Neuronal stem cell (in vitro differentiated cells): ENCODE measurements at places on chromosomes 3 and 15.

GRCh38 chr3:196631682-196632045 is 7.8 kb upstream of the NRROS start:
- DNase-seq, result no peak

DNA sequence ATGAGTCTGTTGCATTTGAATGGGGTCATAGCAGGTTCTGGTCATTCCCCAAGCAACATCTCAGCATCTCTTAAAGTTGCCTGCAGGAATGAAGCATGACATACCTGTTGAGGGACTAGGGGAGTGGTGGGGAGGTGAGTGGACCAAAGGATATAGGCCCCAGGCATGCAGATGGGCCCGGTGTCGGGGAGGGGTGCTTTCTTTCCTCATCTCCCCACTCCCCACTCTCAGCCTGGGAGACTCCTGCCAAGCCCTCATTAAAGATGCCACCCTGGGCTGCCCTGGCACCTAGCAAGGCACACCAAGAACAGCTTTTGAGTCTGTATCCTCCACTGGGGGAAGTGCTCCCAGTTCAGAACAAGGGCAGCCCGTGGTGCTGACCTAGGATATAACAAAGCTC is 54.2 kb downstream of the GRIP2 start:
- DNase-seq, result no peak

DNA sequence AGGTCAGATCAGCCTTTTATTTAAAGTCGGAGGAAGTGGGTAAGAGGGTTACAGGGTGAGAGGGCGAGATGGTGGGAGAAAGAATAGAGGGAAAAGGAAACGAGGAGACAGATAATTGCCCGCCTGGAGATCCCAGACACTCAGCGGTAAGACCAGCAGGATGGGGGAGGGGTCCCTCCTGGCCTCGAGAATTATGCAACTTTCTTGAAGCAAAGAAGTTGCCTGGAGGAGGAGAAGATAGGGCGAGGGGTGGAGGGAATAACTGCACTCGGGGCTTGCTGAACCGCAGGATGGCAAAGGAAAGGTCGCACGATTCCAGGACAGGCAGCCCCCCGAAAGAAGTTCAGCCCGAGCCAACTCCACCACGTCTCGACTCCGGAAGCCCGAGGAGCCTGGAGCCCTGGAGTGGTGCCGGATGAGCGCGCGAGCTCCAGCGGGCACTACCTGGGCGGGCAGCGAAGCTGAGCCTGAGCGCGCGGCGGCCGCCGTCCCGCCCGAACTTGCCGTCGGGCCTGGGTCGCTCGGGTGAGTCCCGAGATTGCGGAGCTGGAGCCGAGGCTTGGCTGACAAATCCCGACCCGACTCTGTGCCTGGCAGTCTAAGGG is 402 bp downstream of the WWTR1 start:
- no peak for DNase-seq

GRCh38 chr15:66703540-66703941 is 1.5 kb downstream of the SMAD6 start:
- no peak for DNase-seq

GRCh38 chr15:101084801-101085200 is 165.6 kb downstream of the LRRK1 start:
- no peak for DNase-seq

DNA sequence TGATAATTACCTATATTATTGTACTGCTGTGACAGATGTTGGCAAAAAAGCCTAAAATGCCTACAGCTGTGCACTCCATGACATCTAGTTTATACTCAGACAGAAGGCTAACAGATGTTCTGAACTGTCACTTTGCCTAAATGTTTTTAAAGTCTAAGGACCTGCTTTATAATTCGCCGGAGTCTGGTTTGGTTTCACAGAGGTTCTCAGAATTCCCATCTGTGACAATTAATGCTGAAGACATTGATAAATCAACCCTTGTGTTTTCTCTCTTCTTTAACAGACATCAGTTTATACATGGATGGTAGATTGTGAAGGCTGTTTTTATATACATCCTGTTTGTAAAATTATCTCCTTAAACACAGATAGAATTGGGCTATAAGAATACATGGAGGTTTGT is 19.8 kb upstream of the SOX2 start:
- DNase-seq, result no peak

- no peak for DNase-seq
These were observed 37.6 kb upstream of the WDR49 start for GRCh38 chr3:167691366-167691765.

- no peak for DNase-seq
These were observed 42.6 kb downstream of the PAQR5 start for GRCh38 chr15:69341356-69341755.

DNA sequence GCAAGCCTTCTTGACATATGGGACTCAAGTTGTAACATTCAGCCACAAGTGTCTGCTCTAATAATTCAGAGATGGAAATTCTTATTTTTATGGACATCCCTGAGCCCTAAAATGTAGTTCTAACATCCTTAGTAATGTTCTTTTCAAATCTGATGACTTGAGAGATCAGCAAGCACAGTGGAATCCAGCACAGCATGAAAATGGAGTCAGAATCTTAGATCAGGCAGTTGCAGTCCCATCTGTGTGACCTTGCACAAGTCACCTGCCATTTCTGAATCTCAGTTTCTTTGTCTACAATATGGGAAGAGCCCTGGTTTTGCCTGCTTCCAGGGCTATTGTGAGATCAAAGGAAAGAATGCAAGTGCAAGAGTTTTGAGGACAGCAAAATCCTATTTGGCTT is 183.9 kb upstream of the LPP start:
- DNase-seq, result no peak

- no peak for DNase-seq
These were observed 2.4 kb upstream of the PDCD6IP start for GRCh38 chr3:33795856-33796536.

DNA sequence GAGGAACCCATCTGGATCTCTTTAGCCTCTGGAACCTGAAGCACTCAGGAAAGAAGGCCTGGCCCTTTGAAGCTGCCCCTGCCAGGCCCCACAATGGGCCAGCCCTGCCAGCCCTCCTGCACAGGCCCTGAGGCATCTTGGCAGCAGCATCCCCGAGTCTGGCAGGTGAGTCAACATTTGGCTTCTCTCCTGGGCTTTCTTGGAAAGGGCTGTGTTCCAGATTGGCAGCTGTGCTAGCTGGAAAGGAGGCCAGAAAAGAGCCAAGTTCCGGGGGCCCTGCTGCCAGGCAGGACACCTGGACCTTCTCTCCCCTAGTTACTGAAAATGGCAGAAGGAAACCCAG is 187.2 kb downstream of the SHQ1 start:
- no peak for DNase-seq

- DNase-seq, result no peak
These were observed 295.7 kb upstream of the SOX14 start for GRCh38 chr3:137468446-137468845.

GRCh38 chr15:90729261-90729660 is 12.1 kb downstream of the BLM start:
- DNase-seq, result no peak

DNA sequence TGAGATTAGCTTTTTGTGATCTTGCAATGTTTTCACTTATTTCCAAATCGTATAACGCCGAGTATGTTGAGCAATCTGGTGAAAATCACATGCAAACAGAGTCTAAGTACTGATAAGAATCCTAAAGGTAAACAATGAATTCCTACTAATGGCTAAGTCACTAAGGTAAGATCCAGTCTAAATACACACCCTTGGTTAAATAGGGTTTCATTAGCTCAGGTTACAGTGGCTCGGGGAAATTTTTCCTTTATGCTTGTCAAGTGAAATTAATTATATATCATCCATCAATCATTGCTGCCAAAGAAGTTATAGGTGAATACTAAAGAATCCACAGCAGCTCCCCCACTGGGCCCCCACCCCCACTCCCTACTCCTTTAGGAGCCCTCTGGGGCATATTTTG is 139.3 kb downstream of the SOX2 start:
- no peak for DNase-seq

GRCh38 chr3:87423336-87423735 is 147.0 kb upstream of the POU1F1 start:
- no peak for DNase-seq

DNA sequence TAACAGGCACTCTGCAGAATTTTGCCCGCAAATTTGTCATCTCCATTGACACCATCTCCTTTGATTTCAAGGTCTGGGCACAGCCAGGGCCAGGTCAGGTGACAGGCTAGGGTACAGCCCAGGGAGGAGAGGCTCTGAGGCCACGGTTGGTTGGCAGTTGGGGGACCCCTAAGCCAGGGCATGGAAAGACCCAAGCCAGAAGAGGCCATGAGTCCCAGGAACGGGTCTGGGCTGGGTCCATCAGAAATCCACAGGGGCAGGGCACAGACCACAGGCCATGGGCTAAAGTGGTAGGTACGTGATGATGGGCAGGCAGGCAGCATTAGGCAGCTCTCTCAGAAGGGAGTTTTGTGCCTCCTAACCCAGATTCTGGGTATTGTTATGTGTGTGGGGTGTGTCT is 45.8 kb downstream of the SEMA3G start:
- no peak for DNase-seq

GRCh38 chr3:178059119-178059518 is 477.1 kb upstream of the KCNMB2 start:
- DNase-seq, result no peak

DNA sequence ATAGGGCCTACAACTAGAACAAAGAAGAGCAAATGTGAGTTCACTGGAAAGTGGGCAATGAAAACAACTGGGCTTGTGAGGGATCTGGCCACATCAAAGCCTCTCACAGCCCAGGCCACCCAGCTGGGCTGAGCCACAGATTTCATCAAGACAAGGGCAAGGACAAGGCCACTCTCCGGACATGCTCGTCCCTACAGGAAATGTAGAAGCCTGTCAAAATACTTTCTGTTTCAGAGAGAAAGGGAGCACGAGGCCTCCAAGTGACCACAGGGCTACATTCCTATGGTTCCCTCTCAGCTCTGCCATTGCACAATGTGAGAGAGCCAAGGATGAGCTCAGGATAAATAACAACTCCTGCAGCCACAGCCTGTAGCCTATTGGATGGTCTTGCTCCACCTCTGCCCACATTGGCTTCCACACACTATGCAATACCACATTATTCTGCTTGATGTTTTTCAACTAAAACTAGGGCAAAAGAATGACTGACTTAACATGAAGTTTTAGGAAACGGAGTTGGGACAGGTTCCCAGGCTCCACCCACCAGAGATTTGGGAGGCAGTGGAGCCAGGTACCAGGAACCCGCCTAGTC is 12.1 kb downstream of the TBC1D2B start:
- no peak for DNase-seq

DNA sequence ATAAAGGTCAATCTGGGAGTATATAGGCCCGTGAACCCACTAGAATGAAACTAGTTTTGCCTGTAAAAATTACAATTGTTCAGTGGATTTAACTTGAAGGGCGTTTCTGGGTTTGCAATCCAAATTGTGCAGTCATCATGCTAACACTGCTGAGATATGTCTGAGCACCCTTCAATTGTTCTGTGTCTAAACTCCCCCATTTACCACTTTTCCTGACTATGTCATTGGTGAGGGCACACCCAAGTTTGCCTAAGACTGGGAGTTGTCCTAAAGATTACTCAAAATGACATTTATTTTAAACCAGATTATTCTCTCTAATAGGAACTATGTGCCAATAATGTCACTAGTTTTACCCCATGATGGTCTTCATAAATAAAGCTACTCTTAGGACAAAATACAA is 54.6 kb downstream of the EMC4 start:
- DNase-seq, result no peak

DNA sequence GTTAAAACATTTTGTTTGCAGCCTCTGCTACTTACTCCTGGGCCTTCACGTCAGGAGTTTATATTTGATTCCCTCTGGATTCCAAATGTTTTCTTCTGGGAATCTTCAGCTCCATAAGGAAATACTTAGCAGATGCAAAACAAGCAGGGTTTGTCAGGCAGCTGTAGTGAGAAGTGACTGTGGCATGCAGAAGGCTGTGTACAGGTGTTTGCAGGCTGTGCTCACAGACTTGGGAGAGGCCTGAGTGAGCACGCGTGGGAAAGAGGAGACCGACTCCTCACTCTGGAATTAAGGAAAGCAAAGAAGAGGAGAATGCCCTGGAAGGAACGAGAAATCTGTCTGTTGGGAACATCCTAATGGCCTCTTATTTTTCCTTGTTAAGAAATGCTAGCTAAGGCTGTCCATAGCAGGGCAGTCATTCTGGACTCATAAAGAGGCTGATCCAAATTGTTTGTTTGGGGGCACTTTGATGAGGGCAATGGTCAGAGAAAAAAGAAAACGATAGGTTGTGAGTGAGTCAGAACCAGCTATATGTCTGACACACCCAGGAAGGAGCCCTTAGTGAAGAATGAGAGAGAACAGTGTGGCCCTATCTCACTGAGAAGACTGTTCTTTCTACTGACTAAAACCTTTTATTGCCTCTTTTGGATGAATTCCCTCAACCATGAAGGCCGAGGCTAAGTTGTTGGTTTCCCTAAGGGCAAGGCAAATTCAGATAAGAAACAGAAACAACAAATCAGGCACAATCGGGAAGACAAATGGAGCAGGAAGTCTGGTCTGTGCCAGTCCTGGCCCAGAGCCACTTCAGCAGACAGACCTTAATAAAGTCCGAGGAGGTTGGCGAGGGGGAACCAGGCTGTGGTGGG is 82.6 kb downstream of the TGFBR2 start:
- no peak for DNase-seq

- no peak for DNase-seq
These were observed 41.9 kb downstream of the GPR160 start for GRCh38 chr3:170079536-170080165.

DNA sequence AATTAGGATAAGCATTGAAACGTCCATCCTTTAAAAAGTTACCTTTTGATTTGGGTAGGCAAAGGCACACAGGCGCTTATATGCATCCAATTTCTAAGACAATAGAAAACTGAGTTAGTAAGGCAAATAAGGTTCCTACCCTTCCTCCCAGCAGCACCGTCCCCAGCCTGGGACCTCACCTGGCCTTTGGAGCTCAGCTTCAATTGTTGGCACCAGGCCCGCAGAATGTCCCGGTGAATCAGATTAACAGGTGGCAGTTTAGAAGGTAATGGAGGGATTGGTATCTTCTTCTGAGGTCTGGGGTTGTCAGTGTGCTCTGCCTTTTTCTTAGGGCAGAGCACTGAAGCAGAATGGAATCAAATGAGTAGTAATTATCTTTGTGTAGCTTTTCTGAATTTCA is 5.7 kb downstream of the DPPA4 start:
- DNase-seq, result no peak

- DNase-seq, result no peak
These were observed 15.9 kb downstream of the CXCR6 start for GRCh38 chr3:45959201-45959600.

DNA sequence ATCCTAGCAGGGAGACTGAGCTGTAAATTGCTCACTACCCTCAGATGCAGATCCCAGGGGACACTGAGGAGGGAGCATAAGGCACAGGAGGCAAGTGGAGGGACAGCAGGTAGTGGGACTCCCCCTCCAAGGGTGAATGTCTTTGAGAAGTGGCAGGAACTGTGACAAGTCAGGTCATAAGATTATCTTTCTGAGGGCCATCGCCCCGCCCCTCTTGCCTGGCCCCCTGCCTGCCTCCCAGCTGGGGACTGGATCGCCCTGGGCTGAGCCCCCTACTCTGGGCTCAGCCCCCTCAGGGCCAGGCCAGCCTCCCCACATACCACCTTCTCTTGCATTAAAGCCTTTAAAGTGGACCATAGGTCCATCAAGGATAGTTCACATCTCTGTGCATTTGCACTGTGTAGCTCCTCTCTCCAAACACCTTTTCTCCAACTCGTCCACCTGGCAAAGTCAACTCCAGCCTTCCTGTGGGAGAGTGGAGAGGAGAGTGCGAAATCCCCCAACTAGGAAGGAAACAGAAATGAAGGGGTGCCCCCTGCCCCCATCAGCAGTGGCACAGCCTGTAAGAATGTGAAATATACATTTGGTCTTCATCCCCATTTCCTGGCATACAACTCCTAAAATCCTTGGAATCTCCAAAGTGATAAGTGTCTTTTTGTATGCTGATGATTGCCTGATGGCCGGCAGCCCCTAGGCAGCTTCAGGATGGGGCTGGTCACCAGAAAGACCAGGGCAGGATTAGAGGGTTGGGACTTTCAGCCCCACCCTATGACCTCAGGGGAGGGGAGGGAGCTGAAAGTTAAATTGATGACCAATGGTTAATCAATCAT is 14.7 kb downstream of the PIF1 start:
- no peak for DNase-seq
